KG1 (cell line): ENCODE measurements at places on chromosomes 13 and 19.

DNA sequence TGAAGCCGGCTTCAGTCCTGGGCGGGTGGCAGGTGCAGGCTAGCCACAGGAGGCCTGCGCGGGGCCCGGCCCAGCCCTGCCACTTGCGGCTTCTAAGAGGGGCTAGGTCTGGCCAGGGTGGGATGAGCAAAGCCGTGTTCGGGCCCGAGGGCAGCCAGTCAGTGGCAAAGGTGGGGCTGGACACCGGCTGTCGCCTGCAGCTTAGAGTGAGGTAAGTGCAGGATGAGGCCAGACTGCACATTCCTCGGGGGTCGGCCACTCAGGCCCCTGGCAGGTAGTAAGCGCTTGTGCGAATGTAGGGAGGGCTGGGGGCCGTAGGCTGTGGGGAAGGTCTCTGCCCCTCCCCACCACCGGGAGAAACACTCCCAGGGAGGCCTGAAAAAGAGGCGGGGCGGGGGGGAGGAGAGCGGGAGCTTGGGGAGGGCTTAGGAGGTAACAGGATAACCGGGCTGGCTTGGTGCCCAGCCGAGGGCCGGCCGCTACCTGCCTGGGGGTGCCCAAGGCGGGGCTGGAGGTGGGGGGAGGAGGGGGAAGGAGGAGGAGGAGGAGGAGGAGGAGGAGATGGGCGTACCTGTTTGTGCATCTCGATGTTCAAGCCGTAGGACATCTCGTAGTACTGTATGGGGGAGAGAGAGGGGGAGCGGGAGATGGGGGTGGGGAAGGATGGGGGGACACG, 6.4 kb downstream of the TLE5 start:
- DNase-seq = no peak

GRCh38 chr19:18496980-18497256, 25.0 kb downstream of the ELL start:
- DNase-seq = no peak

- DNase-seq = no peak
These were observed 108.2 kb downstream of the GNG7 start for GRCh38 chr19:2594319-2594718.

DNA sequence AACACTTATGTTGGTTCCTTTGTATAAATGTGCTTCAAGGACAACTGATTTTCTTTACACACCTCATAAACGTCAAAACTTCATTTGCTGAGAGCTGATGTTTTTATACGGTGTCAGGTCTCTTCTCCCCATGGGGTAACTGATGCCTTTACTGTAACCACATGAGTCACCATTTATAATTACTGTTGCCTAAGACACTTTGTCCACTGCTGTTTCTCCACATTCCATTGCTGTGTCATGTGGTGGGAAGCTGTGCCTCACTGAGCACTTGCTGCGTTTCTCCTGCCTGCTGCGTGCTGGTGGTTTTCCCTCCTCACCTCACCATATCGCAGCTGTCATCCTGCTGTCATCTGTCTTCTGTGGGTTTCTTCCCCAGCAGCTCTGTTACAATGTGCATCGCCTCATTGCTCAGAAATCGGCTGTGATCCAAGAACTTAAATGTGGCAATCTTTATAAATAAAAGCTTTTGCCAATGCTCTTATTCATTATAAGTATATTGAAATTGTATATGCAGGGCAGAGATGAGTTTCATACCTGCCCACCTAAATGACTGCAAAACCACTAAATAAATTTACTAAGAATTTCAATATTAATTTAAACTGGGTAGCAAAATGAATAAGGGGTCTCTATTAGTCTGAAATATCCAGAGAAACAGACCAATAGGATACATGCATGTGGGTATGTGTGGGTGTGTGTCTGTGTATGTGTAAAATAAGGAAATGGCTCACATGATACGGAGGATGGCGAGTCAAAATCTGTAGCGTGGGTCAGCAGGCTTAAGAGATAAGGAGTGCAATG, 547.0 kb upstream of the SLITRK5 start:
- DNase-seq = peak; percentile 74
